ENCODE measurements at places on chromosomes 12 and 14.

GRCh38 chr14:70671652-70672644 is 30.2 kb downstream of the TTC9 start:
- DNase-seq: no peak

- no peak for DNase-seq
Measured at GRCh38 chr12:47781479-47782371, 8.7 kb downstream of the SLC48A1 start.

GRCh38 chr14:51185754-51186153 is 54.3 kb upstream of the TMX1 start:
- no peak for DNase-seq

- no peak for DNase-seq
Measured at GRCh38 chr14:26132061-26132645, 465.7 kb downstream of the NOVA1 start.

- DNase-seq: no peak
Measured at GRCh38 chr12:126798449-126798848, 1468.5 kb upstream of the TMEM132C start.

All from eye (tissue), 1 donor.